SK-MEL-5 (cell line): ENCODE measurements at places on chromosomes 6 and 20. TPM values are rescaled to one million over a fixed set of nuclear protein-coding genes. Genes with fewer than 3 reads are reported as not detected.

KIF16B gene
- 13.4 and 14.7 TPM in 2 replicates for total RNA-seq

SEC23B gene
- total RNA-seq: 103 and 104 TPM in 2 replicates

NKX2-2 gene
- total RNA-seq: 0.13 TPM in 1 of 2 replicates, not detected in the other

SMLR1 gene
- not detected in 2 replicates for total RNA-seq

CCDC28A gene
- total RNA-seq: 25.8 and 27.9 TPM in 2 replicates

ZNF341 gene
- total RNA-seq: 1.6 and 1.7 TPM in 2 replicates

MYB gene
- total RNA-seq: 1.3 and 2.0 TPM in 2 replicates

TUBB1 gene
- not detected in 2 replicates for total RNA-seq

RBCK1 gene
- 51.1 and 58.0 TPM in 2 replicates for total RNA-seq

SLC22A3 gene
- not detected in 2 replicates for total RNA-seq

VGLL2 gene
- not detected in 2 replicates for total RNA-seq

PRICKLE4 gene
- total RNA-seq: not detected in 2 replicates

CLPSL2 gene
- total RNA-seq: not detected in 2 replicates

GRM4 gene
- total RNA-seq: not detected in 2 replicates

HSPA1L gene
- 0.29 TPM in 2 replicates for total RNA-seq

TRIM10 gene
- total RNA-seq: not detected in 2 replicates

ME1 gene
- total RNA-seq: 8.0 and 9.4 TPM in 2 replicates

GSS gene
- 154 and 164 TPM in 2 replicates for total RNA-seq

FKBP1C gene
- total RNA-seq: 0.98 and 1.4 TPM in 2 replicates

CYB5R4 gene
- total RNA-seq: 14.5 and 16.5 TPM in 2 replicates

WFDC2 gene
- not detected in 2 replicates for total RNA-seq

EDN1 gene
- not detected in 2 replicates for total RNA-seq

MACROD2 gene
- 1.3 and 3.3 TPM in 2 replicates for total RNA-seq

CD109 gene
- 53.1 and 55.9 TPM in 2 replicates for total RNA-seq

C6orf15 gene
- total RNA-seq: not detected in 2 replicates

PPIL6 gene
- 1.2 and 1.4 TPM in 2 replicates for total RNA-seq

OR2B6 gene
- not detected in 2 replicates for total RNA-seq

PSMB9 gene
- total RNA-seq: 10.4 and 15.4 TPM in 2 replicates

SLC24A3 gene
- total RNA-seq: not detected in 2 replicates

ATF6B gene
- 15.1 and 15.3 TPM in 2 replicates for total RNA-seq

MYO6 gene
- total RNA-seq: 6.2 and 6.9 TPM in 2 replicates

NMBR gene
- not detected in 2 replicates for total RNA-seq

ZNF311 gene
- total RNA-seq: not detected in 2 replicates

HLA-DRB1 gene
- 2.0 and 2.1 TPM in 2 replicates for total RNA-seq

LRRC73 gene
- 0.42 and 0.64 TPM in 2 replicates for total RNA-seq

CSTF1 gene
- 77.4 and 79.6 TPM in 2 replicates for total RNA-seq

EYA4 gene
- total RNA-seq: 52.9 and 55.3 TPM in 2 replicates

MAS1 gene
- total RNA-seq: not detected in 2 replicates

KIF25 gene
- total RNA-seq: 0.51 TPM in 1 of 2 replicates, not detected in the other
